ENCODE measurements at places on chromosomes 1 and 21.

DNA sequence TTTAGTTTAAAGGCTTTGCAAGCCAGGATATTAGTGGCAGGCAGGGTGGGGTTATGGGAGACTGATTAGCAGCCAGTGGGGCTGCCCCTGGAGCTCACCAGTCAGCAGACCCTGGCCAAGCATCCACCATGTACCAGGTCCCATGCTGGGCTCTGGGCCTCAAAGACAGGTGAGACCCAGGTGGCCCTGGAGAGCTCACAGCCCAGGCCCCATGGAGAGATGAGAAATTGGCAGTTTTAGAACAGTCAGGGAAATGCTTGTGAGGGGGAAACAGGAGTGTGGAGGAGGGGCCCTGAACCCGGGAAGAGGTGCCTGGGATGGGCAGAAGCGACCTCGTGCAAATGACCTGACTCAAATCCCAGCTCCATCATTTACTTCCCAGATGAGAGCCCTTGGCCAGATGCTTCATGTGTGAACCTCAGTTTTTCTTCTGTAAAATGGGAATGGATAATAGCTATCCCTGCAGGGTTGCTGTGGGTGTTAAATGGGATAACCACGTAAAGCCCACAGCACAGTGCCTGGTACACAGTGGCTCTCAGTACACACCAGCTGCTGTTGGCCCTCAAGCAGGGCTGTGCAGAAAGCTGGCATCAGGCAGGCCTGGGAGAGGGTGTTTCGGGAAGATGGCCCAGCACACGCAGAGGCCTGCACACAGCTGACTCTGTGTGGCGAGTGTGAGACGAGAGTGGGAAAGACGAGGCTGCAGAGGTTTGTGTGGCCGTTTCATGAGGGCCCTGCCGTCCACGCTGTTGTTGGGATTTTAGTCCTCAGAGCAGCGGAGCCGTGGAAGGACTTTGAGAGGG, 518.5 kb downstream of the PTPRU start:
- no peak for DNase-seq

DNA sequence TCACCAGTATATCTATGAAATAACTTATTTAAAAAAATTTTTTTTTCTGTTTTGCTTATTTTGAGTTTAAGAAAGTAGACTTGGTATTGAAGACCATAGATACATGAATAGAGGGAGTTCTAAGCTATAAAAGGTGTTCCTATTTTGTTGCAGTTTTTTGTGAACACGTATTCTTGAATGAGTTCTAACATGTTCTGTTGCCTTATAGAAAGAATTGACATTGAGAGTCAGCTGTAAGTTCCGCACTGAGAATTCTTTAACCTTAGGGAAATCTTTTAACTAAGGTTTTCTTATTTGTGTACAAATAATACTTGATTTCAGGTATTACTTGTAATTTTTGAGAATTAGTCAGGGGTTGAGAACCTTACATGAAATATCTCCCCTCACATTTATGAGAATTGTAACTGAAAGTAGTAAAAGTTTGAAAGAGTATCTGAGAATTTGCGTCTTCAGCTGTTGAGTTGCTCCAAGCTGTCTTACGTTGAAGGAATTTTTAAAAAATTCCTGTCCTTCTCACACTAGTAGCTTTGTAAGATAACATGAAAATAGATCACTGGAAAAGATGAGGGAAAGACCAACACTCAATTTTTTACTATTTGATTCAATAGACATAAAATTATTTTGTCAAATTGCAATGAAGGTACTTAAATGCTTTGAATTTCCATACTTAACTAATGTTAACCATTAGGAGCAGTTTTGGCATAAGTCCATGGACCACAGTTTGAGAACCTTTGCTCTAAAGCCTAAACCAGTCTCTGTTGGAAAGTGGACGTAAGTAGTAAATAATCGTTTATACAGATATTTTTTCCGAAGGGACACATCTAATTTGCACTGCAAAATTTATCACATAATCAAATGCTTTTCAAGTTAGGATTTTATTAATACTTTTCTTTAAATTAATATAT, 3.8 kb downstream of the DR1 start:
- DNase-seq, result no peak

DNA sequence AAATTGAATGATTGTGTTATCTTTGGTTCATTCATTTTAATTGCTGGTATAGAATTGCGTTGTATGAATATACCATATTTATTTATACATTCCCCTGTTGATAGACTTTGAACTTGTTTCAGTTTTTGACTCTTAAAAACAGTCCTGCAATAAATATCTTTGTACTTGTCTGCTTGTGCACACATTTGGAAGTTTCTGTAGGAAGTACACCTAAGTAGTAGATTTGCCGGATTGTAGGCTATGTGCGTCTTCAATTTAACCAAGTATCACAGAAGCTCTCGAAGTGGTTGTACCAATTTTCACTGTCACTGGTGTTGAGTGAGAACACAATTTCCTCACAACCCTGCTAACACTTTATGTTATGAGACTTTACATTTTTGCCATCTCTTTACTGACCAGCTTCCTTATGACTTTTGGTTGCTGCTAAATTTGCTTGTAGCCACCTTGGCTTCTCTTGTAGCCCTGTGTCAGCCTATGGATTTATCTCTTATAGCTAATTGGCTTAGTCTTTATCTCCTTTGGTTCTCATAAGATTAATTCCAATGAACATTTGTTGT, 2.2 kb downstream of the TTC3 start:
- DNase-seq, result no peak

- DNase-seq, result no peak
These were observed 182.2 kb downstream of the URB2 start for GRCh38 chr1:229808272-229808671.

DNA sequence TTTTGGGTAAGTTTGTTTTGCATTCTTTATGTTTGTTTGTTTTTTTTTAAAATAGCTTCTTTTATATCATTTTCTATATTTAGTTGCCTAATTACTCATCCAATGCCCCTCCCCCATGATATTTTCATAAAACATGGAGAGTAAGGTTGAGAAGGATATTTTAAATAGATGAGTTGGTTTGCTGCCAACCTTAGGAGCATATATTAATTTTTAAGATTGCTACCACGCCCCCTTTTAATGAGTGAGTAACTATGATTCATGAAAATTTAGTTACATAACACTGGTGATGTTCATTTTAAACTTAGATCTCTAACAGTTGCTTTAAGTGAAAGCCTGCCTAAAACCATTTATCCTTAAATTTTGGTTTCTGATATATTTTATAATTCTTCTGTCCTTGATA, 18.7 kb downstream of the TMEM50A start:
- no peak for DNase-seq

DNA sequence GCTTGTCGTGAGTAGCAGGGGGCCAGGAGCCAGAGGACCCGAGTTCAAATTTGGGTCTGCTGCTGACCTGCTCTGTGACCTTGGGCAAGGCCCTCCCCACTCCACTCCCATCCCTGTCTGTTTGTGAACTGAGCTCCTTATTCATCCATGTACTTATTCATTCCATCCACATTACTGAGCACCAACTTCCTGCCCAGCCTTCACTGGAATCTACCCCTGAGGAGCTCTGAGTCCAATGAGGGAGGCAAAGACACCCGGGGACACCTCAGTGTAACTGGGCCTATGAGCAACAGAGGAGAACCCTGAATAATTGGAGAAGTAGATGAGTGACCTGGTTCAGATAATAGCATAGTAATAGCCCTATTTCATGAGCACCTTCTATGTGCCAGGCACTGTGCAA, 8.9 kb downstream of the BSND start:
- no peak for DNase-seq

- no peak for DNase-seq
These were observed 91.6 kb upstream of the RUNX3 start for GRCh38 chr1:25021591-25022215.

DNA sequence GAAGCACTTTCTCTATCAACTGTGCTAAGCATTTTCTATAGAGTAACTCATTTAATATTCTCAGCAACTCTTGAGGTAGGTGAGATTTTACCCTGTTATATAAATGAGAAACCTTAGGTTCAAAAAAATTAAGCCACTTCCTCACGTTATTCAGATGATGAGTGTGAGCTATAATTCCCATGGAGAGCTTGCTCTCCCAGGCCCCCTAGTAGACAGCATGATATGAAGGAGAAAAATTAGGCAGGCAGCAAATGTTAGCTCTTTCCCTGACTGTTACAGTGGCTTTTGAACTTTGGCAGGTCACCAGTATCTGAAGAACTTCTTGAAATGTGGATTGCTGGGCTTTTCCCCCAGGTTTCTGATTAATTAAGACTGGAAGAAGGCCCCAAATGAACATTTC, 753.1 kb downstream of the NCAM2 start:
- DNase-seq, result no peak

DNA sequence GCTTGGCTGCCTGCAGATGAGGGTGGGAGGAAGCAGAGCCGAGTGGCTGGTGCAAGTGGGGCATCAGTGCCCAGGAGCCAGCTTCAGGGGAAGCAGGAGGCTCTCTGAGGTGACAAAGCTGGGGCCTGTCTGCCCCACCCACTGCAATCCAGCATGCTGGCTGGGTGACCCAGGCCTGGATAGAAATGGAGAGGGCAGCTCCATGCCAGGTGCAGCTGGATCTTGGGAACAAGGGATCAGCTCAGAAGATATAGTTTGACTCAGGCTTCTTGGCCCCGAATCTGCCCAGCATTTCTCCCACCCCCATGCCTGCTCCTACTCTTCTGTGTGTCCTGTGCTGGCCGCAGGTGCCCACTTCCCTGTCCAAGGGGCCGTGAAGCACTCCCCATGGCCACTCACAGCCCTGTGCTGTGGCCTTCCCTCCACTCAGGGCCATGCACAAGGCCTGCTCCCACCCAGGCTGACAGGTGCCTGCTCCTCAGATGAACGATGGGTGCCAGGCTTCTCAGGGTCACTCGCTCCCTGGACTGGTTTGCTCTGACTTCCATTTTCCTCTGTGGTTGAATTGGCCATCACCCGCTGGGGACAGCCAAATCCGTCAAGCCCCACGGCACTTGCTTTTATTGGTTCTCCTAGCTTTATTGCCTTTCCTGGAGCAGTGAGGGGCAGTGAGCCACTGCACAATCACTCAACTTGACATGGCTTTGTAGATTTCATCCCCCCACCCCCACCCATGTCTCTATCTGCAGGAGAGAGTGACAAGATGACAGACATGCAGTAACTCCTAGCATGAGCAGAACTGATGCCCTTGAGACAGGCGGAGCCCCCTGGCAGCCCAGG, 174.8 kb upstream of the VAMP3 start:
- no peak for DNase-seq

GRCh38 chr1:55278378-55278777, 63.2 kb upstream of the USP24 start:
- DNase-seq, result no peak

DNA sequence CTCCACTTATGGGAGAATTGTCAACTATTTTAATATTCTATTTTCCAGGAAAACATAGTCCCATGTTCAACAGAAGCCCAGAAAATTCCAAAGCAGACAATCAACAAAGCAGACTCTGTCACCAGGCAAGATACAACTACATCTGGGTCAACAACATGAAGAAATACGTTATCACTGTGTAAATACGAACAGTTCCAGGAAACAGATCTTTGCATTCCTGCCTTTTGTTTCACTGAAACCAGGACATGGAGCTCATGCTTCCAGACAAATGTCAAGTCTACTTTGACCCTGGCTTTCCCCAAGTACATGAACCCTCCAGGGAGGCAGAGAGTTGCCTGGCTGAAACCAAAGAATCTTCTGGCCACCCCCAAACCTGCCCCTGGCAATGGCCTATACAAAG, 106.7 kb downstream of the SETD4 start:
- DNase-seq, result no peak

DNA sequence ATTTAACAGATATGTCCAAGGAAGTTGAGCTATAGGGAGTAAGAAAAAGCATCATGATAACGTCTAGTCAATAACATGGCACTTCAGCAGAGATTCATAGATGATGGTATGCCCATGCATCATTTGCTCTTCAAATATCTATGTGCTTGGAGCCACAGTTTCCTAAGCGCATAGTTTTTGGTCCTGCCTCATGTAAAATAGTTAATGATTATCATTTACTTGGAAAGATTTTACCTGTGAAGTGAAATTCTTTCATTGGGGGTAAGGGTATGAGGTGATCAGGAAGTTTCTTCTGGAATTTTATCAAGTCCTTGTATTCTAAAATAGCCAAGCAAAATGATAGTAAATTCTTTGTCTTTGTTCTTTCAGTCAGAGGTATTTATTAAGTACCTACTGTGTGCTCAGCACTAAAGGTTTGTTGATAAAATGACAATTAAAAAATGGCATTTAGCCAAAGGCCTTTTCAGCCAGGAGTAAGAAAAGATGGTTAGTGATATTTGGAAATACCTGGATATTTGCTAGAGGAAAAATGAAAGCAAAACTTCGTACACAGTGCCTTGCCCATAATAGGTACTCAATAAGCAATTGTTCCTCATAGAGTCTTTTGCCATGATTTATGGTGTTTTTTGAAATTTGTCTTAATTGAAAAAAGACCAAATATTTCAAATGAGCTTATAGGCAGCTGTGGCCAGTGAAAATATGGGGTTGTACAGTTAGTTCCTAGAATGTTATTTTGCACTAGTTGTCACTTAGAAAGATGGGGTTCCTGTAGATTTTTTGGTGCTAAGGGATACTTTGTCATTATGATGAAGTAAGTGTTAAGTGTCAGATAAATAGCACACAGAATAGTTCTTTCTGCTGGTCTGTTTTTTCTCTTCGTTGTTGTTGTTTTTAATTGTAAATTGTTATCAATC, 13.1 kb downstream of the PDIK1L start:
- DNase-seq, result no peak

GRCh38 chr1:97423403-97423802, 497.4 kb downstream of the DPYD start:
- DNase-seq, result no peak

DNA sequence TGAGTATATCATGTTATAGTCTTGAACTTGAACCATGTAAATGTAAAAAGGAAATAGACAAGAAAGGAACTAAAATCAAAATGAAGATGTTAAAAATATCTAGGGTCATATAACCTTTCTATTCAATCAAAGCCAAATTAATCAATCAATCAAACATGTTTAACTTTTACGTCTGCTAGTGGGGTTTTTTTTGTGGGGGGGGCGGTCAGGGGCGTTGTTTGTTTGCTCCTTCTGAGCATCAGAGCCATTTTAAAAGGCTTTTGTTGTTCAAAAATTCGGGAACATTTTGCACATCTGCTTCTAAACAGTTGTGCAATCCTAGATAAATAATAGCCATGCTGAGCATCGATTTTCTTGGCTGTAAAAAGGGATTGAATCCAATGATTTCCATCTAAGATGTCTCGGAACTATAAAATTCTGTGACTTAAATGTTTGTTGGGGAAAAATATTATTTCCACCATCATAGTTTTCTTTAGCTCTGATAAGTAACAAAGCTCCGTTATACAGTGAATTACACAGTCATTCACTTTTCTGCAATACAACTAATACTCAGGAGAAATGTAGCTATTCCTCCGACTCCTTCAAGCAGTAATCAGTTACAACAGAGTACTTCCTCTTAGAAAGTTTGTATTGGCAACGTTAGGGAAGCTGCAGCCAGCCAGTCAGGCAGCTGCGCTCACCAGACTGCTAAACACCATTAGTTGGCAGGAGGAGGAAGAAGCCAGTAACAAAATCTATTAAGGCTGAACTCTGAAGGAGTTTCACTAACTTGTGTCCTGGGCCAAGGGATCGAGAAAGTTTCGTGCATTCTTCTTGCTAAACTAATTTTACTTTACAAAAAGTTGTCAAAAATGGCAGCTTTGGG, 2.2 kb downstream of the SPATA6 start:
- no peak for DNase-seq

GRCh38 chr1:95312181-95312580, 78.2 kb downstream of the RWDD3 start:
- no peak for DNase-seq

Measured in activated gamma-delta T cell treated with Interleukin-2 at 50 U/mL for 16 hours (primary cell).